ENCODE measurements at places on chromosomes 3 and 15.

DNA sequence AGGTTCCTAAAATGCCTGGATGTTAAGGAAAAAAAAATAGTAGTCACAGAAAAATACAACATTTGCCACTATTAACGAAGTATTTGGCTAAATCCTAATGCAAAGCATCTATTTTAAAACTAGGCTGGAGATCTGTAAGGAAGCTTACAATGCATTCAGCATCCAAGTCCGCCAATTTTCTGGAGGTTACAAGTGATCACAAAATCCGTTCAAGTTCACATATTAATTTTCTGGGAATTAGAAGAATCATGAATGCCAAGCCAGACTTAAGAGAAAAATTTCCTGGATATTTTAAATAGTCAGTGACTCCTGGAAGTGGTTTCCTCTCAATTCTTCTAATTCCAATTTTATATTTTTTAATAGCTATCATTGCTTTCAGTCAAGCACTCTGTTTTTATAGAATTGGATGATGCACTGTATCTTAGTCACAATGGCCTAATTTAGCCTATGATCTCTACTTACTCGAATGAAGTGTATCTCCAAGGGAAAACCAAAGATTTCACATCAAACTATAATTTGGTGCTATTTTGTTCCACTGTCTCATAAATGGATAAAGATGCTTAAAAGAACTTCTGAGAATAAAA, 60.4 kb downstream of the P3H2 start:
- no peak for DNase-seq

DNA sequence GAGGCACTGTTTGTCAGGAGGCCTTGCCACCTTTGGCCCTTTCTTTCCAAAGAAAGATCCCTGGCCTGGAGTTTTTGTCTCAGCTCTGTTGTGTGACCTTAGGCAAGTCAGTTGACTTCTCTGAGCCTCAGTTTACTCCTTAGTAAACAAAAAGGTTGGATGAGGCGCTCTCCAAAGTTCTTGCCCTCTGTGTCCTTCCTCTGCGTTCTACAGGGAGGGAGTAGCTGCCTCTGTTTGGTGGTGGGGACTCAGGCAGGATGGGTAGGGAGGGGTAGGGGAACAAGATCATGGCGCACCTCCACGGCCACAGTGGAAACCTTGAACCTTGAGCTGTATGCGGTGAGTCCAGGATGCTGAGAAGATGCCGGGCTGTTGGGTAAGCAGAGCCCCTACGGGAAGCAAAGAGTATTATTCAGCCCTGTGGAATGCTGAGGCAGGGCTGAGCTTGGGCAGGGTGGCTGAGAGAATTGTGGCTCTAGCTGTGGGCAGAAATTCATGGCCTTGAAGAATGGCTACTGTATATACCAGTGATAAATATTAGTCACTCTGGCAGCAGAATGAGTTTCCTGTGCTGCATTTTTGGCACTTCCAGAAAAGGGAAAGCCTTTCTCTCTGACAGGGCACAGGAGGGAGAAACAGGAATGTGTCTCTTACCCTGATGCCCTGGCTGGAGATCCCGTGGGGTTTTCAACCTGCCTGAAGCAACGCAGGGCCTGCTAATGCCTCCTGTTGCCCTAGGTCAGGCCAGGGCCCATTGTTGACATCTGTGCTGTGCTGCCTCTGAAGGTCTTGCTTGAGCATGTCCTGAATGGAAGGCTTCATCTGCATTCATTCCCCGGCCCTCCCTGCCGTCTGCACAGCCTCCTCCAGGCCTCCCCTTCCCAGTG, 39.9 kb downstream of the SMAD3 start:
- DNase-seq, result no peak

GRCh38 chr3:18428036-18428435, 2.9 kb upstream of the SATB1 start:
- no peak for DNase-seq

DNA sequence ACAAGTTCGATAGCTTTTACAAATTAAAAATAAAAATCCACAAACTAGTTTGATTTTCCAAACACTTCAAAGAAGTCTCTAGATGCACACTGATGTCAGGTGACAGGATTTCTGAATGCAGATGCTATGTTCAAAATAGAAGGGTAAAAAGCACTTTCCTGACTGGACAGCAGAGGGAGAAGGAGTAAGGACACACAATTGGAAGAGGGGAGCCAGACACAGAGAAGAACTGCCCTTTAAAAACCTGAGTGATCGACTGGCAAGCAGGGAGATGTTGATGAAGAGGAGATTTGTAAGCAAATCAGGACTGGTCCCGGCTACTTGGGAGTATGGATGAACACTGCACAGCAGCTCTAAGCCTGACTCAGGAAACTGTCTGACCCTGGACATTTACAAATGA, 612.8 kb downstream of the MAGI1 start:
- DNase-seq, result no peak

DNA sequence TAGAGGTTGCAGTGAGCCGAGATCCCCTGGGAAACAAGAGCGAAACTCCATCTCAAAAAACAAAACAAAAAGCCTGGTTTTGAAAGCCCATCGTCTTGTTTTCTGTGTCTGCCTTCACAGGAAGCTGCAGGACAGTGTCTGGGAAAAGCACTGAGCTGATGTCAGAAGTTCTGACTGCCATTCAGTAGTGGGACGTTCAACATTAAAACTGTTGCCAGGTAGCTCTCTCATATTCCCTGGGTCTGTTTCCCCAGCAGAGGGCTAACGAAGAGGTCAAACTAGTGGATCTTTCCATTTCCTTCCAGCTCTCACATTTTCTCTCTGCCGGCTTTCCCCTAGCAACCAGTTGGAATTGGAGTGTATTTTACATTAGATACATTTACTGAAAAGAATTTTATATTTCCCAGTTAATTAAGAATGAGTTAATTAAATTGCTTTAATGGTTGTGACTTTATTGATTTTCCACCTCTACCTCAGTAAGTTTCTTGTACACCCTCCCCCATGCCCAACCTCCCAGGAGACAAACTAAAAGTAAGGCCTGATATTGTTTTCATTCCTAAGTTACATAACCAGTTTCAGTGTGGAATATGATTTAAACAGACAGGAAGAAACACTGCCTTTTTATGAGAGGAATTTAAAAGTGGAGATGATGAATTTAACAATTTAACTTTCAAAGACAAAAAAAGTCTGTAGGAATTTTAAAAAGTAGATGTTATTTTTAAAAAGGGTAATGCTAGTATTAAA, 29.9 kb downstream of the RCN2 start:
- DNase-seq, result no peak

GRCh38 chr3:124664804-124665203, 65.4 kb upstream of the UMPS start:
- no peak for DNase-seq

- no peak for DNase-seq
Measured at GRCh38 chr3:149388001-149388440, 10.6 kb upstream of the TM4SF1 start.

DNA sequence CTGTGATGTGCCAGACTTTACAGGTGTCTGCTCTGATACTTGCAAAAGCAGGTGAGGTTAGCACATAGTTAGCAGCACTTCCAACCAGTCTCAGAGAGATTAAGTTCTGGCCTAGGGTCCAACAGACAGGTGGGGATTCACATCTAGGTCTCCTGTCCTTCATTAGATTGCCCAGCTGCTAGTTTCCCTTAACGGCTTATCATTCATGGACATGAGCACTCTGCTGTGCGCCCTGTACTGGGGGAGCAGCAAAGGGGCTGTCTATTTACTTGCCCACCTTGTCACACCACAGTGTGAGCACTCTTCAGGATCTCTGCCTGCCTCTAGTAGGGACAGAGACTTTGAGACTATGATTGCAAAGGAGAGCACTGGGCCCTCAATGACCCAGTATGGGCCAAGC, 8.7 kb downstream of the SPSB4 start:
- DNase-seq, result no peak

DNA sequence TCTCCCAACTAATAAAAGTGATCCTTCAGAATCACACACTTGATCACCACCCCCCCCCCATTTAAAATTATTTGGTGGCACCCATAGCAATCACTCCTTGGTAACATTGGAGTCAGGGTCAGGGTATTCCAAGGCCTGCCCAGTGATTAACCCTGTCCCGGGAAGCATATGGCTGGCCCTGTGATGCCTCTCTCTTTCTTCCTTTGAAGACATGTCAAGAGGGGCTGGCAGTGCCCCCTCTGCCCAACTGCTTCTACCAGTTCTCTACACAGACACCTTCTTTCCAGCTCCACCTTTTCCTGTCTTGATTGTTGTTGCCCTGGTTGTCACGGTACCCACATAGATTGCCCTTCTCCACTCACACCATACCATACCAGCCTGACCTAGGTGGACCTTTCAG, 30.9 kb upstream of the MANF start:
- DNase-seq, result no peak

DNA sequence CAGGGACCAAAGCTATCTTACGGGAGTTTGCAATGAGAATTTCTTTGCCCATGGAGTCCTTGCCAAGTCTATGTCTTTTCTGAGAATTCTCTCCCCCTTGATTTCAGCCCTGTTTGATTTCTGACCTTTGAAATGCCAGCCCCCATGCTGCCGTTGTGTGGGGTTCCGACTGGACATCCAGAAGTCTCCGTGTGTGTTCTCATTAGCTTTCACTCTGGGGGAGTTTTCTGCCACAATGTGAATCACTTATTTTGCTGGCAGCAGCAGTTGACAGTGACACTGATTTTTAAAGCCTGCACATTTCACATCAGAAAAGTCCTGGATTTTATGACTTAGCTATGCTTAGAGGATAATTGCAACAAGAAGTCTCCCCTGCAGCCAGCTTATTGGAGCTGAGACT, 98.4 kb upstream of the CTDSPL start:
- no peak for DNase-seq

GRCh38 chr3:34106879-34107278, 308.4 kb downstream of the PDCD6IP start:
- DNase-seq, result no peak

DNA sequence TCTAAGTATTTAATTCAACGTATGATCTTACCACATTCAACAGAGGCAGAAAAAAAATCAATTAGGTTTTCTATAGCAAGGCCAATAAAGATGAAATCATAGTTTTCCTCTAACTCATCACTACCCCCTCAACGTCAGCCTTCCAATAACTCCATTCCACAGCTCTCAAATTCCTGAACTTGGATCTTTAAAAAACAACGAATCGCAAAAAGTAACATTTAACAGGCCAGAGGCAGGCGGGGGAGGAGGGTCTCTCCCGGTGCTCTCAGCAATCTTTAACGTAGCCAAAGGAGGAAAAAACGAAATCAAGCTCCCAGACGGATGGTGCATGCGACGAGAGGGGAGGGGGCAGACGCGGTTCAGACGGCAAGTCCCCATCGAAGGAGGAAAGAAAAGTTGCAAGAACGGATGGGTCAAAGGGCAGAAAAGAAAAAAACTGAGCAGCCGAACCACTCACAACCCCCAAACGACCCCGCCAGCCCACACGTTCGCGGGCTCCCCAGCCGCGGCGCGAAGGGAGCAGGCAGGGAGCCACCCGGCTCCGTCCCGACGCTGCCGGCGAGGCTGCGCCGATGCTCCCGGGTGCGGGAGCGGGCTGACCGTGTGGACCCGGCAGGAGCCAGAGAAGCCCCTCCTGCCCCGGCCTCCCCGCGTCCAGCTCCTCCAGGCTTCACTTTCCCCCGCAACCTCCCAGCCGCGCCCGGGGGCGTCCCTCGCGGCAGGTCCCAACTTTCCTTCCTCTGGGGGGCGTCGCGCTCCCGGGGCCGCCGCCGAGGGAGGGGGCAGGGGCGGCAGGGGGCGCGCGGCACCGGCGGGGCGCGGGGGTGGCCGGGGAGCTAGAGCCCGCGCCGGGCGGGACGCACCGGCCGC, 703 bp downstream of the PEAK1 start:
- no peak for DNase-seq

GRCh38 chr15:78682004-78682651, 41.1 kb upstream of the CHRNB4 start:
- no peak for DNase-seq

GRCh38 chr3:127815001-127815400, 7.3 kb downstream of the MGLL start:
- DNase-seq, result no peak

DNA sequence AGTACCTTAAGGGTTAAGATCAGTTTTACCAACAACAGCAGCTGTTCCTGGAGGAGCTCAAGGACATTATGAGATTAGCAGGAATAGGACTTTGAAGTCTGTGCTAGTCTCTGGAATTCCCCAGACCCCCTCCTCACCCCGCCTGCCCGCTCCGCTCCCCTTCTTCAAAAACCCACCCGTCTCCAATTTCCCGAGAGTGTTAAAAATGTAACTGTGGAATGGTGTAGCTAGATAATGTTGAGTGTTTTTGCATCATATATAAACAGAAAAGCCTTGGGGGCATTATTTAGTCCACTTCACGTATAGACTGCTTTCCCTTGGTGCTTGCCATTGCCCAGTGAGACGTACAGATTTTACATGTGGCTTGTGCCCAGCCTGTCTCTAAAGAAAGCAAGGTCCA, 65.0 kb upstream of the SEMA6D start:
- DNase-seq, result no peak

DNA sequence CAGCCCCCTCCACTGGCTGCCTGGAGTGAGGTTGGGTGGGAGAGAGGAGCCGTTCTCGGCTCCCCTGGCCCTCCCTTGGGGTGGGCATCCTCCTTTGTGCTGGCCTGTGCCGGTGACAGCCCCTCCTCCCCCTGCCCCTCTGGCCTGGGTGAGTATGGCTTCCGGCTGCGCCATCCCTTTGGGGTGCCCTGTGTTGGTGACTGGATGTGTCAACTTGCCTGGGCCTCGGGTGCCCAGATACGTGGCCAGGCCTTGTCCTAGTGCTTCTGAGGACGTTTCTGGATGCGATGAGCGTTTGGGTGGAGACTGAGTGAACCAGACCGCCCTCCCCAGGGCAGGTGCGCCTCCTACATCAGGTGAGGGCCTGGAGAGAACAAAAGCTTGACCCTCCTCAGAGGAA, 59.7 kb downstream of the PLXNA1 start:
- DNase-seq, result no peak

DNA sequence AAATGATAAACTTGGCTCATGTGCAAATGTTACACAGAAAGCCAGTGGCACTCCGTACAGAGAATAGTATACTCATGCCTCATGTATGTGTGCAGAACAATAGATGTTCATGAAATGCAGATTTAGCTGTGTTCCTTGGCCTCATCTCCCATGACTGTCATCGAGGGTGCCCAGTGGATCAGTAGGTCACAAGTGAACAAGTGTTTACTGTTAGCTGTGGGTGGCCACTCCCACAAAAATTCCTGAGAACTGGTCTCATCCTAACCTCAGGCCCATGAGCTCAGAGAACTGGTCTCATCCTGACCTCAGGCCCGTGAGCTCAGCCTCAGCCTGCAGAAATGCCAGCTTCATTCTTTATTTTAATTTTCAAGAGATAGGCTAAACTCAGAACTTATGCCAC, 124.1 kb downstream of the GADL1 start:
- DNase-seq, result no peak

GRCh38 chr3:164498917-164499316, 579.4 kb downstream of the SI start:
- DNase-seq, result no peak
